ENCODE measurements at places on chromosomes 6 and 20.

DNA sequence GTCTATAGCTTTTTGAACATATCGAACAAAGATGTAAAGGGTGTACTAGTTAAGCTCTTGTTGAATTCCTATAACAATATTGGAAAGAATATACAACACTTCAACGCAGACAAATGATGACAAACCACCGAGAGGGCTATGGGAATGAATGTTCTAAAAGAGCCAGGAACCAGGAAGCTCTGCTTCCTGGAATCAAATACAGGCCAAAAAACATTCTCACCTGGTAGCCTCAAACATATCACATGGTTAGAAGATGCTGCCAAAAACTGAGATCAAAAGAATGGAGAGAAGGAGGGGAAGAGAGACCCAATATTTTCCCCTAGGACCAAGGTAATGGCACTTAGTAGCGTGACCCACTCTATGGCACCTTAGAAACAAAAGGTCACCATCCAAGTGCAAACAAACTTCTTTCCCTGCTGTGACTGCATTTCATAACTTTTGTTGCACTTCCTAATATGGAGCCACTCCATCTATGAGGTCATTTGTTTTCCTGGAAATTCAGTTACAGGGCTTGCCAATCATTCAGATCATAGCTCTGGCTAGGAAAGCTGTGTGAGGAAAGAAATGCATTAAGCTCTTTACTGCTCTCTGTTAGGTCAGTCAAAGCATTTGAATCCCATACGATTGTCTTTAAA lies 199.2 kb upstream of the NT5E start:
- DNase-seq: no peak

- no peak for DNase-seq
These were observed 9.5 kb downstream of the TBC1D7 start for GRCh38 chr6:13318821-13319220.

DNA sequence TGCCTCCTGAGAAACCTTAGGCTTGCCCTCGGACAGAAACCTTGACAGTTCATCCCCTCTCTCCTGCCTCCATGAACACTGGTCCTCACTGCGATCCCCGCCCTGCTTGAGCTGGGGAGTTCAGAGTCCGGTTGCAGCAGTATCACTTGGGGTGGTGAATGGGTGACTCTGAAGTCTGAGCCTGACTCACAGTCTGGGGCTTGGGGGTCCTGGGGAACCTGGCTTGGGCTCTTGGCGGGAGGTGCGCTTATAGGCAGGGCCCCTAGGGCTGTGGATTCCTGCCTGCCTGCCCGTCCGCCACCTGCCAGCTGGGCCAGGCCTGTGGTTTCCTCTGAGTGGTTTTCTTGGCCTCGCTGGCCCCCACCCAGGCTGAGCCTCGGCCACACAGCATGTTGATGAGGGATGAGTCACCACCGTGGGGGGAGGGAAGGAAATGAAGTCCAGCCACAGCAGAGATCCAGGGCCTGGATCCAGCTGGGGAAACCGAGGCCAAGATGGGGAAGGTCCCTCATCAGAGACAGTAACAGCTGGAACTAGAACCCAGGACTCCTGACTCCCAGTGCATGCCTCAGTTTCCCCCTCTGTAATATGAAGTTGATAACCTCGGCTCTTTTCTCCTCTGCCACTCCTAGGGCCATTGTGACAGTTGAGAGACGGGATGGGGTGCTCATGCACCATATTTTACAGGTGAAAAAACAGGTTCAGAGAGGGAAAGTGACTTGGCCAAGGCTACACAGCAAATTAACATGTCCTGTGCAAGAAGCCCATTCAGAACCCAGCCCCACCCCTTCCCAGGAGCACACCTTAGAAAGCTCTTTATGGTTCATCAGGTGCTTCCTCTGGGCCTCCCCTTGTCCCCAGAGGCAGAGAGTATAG lies 9.2 kb downstream of the FOXS1 start:
- DNase-seq: peak; percentile 31

GRCh38 chr6:8733879-8734278 lies 298.5 kb upstream of the SLC35B3 start:
- no peak for DNase-seq

DNA sequence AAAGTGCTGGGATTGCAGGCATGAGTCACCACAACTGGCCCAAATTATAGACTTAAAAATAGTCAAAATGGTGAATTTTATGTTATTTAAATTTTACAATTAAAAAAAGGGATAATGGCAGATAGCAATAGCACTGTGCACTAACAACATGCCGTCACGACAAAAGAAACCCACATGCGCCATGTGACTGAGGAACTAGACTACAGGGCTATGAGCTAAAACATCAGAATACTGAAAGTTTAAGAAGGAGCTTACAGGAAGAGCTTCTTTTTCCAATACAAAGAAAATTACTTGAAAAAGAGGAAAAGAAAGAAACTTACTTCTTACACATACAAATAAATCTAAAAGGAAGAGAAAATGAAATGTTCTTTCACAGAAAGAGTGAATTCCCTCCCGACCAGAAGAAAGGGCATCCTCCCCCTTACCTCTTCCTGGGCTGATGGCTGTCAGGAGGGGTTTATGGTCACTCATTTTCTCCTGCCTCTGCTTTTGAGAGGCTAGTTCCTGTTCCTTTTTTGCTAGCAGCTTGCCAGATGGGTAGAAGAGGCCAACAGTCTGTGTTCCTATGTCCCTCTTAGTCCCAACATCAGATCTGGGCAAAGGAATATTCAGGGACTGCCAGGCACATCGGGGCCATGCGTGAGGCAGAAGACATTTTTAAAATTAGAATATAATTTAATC lies 54.5 kb downstream of the DZANK1 start:
- DNase-seq: no peak

GRCh38 chr6:27893836-27894807 lies 18.1 kb downstream of the OR2B2 start:
- peak; percentile 82 for DNase-seq

All from activated T-cell treated with anti-CD3 and anti-CD28 coated beads, Interleukin-2, amount 50 U/mL, for 72 hours (primary cell).